Hematopoietic multipotent progenitor cell treated with erythropoietin and hydrocortisone succinate and interleukin-3 and kit ligand, for 17 days (in vitro differentiated cells): ENCODE measurements at places on chromosomes 2 and 18.

GRCh38 chr18:58362027-58362575 lies 266.8 kb downstream of the ALPK2 start:
- no peak for DNase-seq

GRCh38 chr2:30777661-30778505 lies 29.4 kb downstream of the CAPN13 start:
- no peak for DNase-seq

- DNase-seq, result no peak
These were observed 710 bp downstream of the LMAN2L start for GRCh38 chr2:96739076-96739632.

GRCh38 chr18:62175521-62175920 lies 11.3 kb downstream of the PIGN start:
- no peak for DNase-seq

- DNase-seq, result no peak
These were observed 4.9 kb upstream of the XPO1 start for GRCh38 chr2:61543062-61543461.
